Tongue (tissue), 3 donors: ENCODE measurements at places on chromosomes 13 and 19.

GRCh38 chr13:66273011-66273410, 957.1 kb downstream of the PCDH9 start:
- DNase-seq: no peak

- no peak for DNase-seq
Observed at GRCh38 chr19:39871886-39872866, 26.0 kb upstream of the FBL start.

DNA sequence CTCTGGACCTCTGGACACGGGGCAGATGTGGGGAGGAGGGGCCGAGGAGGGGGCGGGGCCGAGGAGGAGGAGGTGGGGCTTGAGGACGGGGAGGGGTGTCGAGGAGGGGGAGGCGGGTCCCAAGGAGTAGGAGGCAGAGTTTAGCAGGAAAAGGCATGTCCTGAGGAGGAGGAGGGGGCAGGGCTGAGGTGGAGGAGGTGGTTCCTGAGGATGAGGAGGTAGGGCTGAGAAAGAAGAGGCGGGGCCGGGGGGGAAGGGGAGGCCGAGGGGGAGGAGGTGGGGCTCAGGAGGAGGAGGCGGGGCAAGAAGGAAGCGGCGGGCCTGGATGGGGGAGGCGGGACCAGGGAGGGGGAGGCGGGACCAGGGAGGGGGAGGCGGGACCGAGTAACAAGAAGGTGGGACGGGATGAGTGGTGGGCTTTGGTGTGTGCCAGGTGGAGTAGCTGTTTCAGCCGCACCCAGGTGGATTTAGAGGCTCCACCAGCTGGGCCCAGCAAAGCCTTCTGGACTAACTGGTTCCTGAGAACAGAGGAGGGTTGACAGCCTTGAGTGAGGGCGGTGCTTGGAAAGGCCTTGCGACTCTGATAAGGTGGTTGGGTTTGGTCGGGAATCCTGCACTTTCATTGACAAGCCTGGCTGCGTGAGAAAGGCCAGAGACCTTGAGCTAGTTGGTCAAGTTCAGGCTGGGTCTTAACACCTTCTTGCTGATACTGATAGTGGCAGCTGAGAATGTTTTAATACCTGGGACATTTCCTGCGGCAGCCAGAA, 7.7 kb downstream of the TECR start:
- DNase-seq: peak; percentile 70

- no peak for DNase-seq
Observed at GRCh38 chr13:112888238-112889111, 80.5 kb upstream of the MCF2L start.

- DNase-seq: no peak
Observed at GRCh38 chr19:40232949-40233810, 6.7 kb upstream of the CCNP start.
